ENCODE measurements at places on chromosomes 16 and 17.

DNA sequence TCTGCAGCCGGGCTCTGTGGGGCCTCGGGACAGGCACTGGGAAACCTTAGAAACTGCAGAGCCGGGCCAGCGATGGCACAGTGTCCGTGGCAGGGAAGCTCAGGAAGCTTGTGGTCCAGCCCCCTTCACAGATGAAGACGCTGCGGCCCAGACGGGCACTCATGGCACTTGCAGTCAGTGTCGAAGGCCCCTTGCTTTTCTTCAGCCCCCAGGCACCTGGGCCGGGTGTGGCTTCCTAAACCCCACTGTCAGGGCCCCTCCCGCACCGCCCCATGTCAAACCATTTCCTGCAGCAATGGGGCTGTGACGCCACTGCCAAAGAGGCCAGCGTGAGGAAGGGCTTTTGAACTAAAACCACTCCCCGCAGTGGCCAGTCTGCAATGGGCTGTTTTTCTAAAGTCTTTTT, 164.0 kb downstream of the LAT start:
- DNase-seq, result no peak

DNA sequence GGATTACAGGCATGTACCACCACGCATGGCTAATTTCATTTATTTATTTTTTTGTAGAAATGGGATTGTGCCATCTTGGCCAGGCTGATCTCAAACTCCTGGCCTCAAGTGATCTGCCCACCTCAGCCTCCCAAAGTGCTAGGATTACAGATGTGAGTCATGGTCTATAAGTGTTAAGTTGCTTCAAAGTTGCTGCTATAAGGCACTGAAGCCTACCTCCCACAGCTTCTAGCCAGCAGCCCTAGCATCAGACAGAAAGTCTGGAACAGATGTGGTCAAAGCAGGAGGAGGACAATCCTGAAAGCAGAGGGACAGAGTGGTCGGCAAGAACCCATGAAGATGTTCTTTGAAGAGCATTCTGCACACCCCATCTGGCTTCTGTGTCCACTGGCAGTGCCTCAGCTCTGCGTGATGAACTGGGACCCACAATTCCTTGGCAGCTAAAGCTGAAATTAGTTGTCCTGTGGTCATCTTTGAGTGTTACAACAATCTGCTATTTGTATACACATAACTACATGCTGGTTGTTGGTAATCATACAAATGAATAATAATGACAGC, 11.2 kb downstream of the MAP3K14 start:
- DNase-seq, result no peak

DNA sequence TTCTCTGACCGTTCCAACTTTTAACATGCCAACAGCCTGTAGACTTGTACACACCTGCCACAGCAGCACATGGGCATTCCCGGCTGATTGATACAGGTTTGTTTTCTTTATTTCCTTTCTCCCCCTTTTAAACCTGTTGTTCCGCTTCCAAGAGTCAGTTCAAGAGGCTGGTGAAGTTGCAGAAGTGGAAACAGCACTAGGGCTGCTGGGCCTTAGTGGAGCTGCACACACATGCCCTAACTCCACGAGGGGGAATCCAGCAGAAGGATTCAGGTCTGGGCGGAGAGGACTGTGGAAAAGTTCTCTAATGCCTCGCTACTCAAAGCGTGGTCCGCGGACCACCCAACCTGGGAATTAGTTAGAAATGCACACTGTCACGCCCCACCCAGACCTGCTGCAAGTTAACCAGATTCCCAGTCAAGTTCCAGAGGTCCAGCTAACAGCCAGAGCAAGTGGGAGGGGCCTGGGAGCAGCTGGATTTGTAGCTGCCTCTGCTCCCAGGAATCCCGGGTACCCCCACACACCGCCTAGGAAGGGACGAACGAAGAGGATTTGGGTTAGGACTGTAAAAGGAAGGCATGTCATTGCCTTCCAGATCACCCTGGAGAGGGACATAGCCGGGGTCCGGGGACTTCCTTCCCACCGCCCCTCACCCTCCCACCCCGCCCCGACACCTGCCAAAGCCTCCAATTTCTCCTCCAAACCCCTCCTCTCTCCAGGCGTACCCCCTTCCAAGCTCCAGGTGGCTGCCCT, 542 bp downstream of the SLC39A11 start:
- no peak for DNase-seq

GRCh38 chr16:51409001-51409675, 258.1 kb upstream of the SALL1 start:
- no peak for DNase-seq

DNA sequence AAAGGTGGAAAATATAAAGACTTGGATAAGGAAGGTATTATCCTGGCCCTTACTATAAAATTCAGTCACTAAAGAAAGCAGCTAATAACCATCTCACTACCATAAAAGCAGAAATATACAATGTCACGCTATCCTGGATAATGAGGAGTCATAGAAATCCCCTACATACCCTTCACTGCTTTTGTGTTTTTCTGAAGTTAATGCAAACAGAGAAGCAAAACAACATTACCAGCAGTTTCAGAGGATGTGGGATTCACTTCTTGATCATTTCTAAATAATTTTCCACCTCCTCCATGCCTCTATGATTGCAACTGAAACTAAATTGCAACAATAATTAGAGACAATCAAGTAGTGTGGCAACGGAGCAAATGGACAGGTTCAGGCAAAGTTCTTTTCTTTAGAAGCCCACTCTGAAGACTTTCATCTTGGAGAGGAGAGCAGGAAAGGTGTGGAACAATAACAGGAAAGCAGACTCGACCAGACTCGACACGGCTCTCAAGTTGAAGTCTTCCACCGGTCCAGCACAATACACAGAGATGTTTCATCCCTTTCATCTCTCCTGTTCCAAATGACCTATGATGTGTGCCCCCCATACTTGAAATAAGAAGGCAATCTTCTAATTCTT, 10.2 kb downstream of the CYTH1 start:
- no peak for DNase-seq

DNA sequence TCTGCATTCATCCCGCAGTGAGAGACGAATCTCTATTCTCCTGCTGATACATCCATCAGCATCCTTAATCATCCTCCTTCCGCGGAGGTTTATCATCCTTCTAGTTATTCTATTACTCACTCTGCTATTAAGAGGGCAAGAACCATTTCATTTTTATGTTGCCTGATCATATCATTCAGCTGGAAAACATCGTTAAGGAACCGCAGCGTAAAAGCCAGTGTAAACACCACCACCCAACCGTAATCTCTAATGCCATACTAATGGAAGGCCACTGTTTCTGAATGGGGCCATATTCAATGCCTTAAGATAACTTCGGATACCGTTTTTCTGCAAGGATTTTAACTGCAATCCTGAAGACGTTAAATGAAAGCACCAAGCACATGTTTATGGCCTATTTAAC, 36.7 kb upstream of the ERCC4 start:
- no peak for DNase-seq

GRCh38 chr16:51147776-51148677, 3.0 kb downstream of the SALL1 start:
- no peak for DNase-seq

DNA sequence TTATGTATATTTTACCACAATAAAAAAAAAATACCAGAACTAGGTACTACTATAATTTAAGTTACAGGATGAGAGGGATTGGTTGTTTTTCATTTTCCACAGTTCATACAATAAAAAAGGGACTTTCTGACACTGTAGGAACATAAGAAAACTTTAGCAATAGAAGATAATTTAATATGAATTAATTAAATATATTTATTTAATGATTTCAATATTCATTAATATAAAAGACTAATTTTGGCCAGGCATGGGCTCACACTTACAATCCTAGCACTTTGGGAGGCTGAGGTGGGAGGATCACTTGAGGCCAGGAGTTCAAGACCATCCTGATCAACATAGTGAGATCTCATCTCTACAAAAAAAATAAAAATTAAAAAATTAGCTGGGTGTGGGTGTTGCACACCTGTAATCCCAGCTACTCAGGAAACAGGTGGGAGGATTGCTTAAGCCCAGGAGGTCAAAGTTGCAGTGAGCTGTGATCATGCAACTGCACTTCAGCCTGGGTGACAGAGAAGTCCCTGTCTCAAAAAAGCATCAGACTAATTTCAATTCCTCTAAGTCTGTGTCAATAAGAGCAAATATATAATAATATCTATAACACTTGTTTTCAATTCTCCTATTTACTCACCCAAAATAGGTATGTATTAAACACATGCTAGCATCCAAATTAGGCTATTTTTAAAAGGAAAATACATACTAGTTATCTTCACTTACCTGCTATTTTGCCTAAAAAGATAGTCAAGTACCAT, 79.6 kb downstream of the BRIP1 start:
- no peak for DNase-seq

- DNase-seq, result no peak
Observed at GRCh38 chr17:11901931-11902330, 95.3 kb downstream of the ZNF18 start.

GRCh38 chr17:50725769-50726655, 6.6 kb downstream of the LUC7L3 start:
- no peak for DNase-seq

DNA sequence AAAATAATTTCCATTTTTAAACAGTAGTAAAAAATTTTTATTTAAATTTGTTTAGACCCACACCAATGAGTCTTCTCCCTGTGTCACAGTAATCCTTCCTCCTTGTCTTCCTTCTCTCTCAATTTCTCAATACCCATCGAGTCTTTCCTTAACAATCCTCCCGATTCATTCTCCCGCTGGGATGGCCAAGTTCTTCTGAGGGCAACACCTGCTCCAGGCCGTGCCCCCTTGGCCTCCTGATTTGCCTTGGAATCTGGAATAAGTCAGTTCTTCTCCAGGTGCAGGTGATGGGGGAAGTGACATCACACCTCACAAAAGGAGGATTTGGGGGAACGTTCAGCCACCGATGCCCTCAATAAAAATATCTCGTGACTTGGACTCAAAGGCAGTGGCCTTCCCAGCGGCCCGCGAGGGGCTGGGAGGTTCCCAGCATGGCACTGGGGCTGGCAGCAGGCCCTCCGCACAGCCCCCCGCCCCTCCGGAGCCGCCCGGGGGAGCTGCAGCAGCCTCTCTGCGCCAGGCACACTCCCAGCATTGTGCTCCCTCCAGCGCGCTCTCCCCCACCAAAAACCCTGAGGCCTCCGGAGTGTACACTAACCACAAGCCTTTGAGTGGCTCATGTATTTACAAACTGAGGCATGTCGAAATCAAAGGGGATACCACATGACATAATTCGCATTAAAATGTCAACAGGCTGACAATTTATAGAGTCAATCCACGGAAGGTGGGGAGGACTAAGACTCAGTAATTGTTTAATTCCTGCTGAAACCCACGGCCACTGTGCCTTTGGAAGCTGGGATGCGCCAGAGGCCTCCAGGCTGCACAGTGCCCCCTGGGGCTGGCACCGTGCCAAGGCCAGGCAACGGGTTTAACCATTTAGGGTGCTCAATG, 120.5 kb downstream of the ZFHX3 start:
- DNase-seq, result no peak

DNA sequence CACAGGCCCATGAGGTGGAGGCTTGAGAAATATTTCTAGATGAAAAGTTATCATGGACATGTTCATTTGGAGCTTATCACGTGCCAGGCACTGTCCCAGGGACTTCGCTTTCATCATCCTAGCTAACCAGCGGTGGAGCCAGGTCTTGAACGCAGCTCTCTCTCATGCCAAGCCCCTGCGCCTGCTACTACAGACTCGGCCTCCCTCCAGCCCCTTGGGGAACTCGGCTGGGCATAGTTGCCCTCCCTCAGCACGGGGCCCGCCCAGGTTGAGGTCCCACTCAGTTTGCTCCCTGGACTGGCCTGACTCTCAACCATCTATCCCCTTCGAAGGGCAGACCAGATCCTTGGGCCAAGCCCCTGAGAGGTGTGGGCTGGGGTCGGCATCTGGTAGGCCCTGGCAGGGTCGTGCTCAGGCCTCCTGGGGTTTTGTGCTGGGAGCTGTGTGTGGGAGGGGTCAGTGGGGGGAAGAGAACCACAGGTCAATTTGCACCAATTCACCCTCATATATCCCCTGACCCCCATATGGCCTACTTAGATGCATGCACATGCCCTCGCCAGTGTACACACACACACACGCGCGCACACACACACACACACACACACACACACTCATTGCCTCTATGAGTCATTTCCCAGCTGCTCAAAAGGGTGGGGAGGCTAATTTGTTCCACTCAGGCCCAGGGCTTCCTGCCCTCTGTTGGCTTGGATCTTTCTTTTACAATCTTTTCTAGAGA, 12.1 kb upstream of the SCN4A start:
- no peak for DNase-seq

GRCh38 chr16:761625-762513, 1.3 kb downstream of the MSLN start:
- DNase-seq, result no peak

DNA sequence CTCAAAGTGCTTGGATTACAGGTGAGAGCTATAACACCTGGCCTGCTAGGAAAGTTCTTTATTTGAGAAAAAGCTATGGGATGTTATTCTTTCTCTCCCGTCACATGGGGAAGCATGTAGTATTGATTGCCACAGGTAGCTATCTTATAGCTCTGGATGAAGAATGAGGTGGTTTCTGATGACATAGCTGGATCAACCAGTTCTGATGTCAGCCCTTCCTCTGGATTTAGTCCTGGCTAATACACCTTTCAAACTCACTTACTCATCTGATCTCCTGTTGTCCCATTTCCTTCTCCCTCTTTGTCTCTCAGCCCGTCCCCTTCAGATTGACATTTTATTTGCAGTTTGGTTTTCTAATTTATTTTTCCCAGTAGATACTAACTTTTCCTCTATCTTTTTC, 14.1 kb upstream of the PPM1D start:
- DNase-seq, result no peak

GRCh38 chr17:82464567-82464929, 6.0 kb downstream of the NARF start:
- DNase-seq, result no peak

GRCh38 chr16:10610499-10611184, 30.2 kb upstream of the EMP2 start:
- DNase-seq, result no peak

DNA sequence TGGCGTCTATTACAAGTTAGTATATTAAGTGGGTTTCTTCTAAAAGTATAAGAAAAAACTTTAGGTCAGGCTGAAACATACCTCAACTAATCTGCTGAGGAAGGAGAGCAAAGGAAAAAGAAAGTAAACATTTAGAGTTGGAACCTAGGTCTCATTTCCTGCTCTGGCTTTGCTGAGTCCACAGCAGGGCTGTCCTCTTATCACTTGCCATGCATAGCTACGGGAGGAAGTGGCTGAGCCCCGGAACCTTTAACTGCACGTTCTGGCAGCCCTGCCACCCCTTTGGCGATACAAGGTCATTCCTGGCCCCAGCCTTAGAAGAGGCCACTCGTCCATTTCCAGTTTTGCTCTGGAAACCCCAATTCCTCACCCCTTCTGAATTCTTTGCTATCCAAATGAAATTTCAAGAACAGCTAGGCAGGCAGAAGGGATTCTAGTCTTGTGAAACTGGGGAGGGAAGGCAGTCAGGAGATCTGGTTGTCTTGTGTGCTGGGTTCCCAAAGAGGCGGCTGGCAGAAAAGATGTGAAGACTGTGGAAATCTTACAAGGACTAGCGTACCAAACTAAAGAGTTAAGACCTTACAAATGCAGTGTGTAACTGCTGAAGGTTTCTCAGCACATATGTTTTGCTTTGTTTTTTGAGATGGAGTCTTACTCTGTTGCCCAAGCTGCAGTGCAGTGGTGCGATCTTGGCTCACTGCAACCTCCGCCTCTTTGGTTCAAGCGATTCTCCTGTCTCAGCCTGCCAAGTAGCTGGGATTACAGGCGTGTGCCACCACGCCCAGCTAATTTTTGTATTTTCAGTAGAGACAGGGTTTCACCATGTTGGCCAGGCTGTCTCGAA, 19.1 kb downstream of the WIPI1 start:
- no peak for DNase-seq

GRCh38 chr17:14245629-14246028, 9.0 kb upstream of the CDRT15 start:
- DNase-seq, result no peak
